NCI-H187 treated with DMSO at 0.1 percent for 48 hours (cell line): ENCODE measurements at places on chromosomes 2 and 18.

DNA sequence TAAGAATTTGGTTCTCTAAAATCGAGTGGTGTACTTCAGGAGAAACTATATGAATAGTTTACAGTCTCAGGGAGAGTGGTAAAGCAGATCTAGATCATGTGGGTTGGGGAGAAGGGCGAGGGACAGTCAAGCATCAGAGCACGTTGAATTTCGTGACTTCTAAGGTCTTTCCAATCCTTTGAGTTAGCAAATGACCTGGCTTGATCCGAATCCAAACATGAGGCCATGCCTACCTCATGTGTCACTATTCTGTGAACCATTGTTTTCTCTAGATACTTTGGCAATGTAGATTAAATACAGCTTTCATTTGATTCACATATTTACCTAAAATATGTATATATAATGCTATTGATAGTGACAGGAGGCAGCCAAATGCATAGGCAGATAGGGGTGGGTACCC is 674.9 kb downstream of the NYAP2 start:
- no peak for DNase-seq

DNA sequence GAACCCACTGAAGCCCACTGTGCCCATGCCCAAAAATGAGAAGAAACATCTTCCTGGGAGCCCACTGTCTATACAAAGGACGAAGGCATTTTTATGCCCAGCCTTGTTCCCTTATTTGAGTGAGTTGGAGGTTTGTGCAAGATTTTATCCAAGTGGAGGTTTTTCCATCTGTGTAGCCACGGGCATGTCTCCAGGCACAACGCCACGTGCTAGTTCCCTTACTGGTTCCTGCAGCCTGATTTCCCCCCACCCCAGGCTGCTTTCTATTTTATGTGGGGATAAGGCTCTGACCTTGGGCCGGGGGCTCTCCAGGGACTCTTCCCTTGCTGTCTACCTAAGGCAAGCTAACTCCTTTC is 22.2 kb upstream of the TXNL4A start:
- DNase-seq = no peak

GRCh38 chr2:181891966-181892798 is 652 bp downstream of the ITPRID2 start:
- DNase-seq = no peak

DNA sequence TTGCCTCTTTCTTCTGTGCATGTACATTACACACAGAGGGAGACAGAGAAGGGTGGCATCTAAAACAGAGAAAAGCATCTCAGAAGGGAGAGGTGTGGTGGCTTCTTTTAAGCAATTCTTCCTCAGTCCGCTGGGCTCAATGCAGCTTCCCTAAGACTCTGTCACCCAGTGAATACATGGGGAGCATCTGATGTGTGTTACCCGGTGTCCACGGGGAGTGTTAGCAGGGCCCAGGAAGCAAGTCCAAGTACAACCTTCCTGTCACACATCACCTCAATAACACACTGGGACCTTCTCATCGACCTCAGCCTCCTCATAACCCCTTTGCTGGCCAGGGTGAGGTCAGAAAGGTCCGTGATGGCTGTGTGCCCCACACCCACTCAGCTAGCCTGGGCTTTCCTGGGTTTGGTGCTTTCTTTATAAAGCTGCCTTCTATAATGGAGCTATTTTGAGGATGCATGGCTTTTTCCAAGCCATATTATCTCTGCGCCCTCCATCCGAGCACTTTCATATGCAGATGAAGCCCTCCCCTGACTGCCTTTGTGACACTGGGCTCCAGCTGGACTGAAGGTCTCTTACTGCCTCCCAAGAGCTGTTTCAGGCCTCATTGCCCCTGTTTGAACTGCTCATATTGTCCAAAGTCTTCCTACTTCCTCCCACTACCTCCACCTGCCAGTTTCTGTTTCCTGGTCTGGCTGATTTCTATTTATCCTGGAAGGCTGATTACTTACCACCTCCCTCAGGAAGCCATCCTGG is 21.4 kb downstream of the TNFRSF11A start:
- no peak for DNase-seq

DNA sequence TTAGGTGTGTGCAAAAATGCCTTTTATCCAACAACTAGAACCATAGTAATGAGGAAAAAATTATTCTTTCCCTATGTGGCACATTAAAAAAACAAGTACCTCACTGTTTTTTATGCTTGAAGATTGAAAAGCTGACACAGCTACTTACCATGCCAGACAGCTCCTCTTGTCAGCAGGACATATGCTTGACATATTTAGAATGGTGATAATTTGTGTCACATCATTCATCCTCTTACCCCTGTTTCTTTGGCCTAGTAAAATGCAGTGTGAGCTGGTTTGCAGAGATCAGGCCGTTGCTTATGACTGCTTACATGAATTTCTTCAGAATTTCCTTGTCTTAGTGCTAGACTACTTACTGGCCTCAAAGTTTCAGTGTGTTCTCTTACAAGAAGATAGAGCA is 869.9 kb downstream of the LRP1B start:
- no peak for DNase-seq

GRCh38 chr2:100395532-100396350 is 21.7 kb downstream of the CHST10 start:
- no peak for DNase-seq

DNA sequence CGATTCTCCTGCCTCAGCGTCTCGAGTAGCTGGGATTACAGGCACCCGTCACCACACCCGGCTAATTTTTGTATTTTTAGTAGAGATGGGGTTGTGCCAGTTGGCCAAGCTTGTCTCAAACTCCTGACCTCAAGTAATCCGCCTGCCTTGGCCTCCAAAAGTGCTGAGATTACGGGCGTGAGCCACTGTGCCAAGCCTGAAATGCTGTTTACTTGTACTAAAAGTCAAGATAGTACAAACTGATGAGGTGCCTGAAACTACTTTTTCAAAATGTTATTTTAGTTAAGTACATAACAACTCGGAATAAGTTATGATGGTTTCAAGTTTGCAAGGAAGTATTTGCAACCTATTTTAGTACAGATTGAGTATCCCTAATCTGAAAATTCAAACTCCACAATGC is 85.7 kb downstream of the CEP192 start:
- DNase-seq = no peak

DNA sequence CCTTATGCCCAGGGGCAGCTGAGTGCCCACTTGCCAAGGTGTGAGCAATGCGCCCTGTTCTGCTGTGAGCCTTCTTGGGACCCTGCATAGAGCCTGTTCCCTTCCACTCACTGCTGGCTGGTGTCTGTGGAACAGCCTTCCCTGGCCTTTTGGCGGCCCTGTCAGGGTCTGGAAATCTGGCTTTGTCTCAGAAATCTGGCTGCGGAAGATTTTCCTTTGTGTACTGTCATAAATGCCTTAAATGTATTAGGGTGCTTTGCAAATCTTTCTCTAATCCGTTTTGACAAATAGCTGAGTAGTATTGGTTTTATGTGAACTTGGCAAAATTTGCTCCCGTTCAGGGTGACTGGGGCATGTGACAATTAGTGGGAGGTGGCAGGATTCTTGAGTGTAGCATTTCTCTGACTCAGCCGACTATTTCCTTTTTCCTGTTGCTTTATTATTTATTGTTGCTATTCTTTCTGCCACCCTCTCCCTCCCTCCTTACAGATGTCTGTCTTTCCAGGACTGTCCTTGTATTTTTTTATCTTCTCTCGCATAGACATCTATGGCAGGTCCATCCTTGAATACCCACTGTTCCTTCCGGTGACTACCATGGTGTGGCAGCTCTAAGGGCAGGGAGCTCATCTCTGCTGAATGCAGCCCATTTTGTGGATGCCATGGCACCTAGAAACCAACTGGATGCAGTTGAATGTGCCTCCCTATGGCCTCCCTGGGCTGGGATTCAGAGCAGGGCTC is 41.8 kb downstream of the LDLRAD4 start:
- no peak for DNase-seq

GRCh38 chr2:158009399-158009798 is 92.3 kb upstream of the UPP2 start:
- DNase-seq = no peak

DNA sequence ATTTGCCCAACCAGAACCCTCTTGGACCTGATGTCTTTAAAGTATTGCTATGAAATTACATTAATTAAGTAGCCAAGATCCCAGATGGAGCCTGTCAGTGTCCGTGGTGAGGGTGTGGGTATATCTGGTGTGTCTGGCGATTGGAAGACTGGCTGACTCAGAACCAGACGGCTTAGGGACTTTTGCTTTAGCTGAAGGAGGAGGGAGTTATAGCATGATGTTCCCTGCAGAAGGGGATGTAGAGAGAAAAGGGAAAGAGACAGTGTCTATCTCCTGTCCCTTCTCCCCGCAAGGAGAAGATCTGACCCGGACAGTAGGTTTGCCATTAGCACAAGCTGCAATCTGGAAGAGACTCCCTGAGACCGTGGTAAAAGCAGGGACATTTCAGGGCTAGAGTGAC is 60.6 kb downstream of the POU3F3 start:
- no peak for DNase-seq

DNA sequence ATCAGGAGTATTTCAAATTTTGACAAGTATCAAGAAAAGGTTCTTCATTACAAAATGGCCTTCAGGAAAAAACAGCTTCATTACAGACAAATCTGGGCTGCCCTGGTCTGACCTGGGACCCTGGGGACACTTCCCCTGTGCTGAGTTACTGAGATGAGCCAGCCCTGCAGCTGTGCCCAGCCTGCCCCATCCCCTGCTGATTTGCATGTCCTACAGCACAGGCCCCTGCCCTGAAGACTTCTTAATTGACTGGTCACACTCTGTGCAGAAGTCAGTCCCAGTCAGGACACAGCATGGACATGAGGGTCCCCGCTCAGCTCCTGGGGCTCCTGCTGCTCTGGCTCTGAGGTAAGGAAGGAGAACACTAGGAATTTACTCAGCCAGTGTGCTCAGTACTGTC is 235.1 kb downstream of the ANKRD36B start:
- no peak for DNase-seq

DNA sequence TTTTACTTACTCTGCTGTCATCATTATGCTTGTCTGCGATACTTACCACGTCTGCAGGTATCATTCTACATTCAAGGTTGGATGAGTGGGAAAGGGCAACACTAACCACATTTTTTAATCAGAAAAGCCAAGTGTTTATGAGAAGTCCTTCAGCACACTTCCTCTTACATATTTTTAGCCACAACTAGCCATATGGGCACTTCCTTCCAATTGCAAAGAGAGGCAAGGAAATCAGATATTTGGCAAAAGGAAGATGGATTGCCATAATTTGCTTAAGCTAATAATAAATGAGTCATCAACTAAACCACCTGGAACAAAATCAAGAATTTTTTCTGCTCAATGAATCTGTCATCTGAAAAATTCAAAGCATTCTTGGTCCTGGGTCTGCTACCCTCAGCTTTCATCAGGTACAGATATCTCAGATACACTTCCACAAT is 16.7 kb upstream of the MRO start:
- peak; percentile 9 for DNase-seq

GRCh38 chr2:216646116-216646515 is 12.9 kb downstream of the IGFBP2 start:
- no peak for DNase-seq

DNA sequence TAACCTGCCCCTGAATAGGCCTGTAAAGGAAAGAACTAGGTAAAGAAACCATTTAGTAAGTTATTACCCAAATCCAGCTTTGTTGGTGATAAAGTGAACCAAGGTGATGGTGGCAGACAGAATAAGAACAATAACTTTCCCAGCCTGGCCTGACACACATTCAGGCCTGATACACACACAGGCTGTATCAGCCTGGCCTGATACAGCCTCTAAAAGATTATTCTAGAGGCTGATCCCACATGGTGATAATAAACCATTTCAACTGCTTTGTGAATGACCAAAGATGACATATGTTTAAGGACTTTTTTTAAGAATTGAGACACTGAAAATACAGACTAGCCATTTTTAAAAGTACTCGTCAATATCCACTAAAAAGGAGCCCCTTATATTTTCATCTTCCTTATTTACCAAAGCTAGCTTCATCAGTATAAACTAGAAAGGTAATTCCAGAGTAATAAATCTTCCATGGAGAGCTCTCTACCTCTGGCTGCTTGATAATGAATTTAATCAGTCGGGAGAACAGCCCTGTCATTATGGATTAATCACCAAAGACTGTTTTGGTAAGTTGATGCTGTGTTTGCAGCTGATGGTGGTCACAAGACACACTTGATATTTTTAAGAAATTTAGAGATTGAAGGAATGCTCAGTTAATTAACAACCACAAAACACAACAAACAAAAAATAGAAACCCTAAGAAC is 77.2 kb downstream of the SLC8A1 start:
- DNase-seq = no peak

GRCh38 chr2:28644760-28645159 is 106.9 kb upstream of the PPP1CB start:
- no peak for DNase-seq

- no peak for DNase-seq
Observed at GRCh38 chr2:85421260-85422071, 3.0 kb downstream of the SH2D6 start.

DNA sequence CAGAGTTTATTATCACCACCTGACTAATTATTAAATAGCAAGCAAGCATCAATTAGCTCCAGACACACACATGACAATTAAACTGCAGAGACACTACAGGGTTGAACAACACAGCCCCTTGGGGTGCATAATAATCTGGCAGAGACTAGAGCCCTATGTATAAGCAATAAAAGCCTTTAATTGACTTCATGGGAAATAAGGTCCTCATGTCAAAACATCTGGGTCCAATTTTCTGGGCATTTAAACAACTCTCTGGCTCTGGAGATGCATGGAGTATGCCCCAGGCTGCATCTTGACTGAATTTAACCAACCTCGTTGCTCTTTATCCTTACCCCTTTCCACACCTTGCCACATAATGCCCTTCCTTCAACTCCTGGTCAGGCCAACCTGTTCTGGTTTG is 270.7 kb upstream of the THUMPD2 start:
- DNase-seq = no peak

DNA sequence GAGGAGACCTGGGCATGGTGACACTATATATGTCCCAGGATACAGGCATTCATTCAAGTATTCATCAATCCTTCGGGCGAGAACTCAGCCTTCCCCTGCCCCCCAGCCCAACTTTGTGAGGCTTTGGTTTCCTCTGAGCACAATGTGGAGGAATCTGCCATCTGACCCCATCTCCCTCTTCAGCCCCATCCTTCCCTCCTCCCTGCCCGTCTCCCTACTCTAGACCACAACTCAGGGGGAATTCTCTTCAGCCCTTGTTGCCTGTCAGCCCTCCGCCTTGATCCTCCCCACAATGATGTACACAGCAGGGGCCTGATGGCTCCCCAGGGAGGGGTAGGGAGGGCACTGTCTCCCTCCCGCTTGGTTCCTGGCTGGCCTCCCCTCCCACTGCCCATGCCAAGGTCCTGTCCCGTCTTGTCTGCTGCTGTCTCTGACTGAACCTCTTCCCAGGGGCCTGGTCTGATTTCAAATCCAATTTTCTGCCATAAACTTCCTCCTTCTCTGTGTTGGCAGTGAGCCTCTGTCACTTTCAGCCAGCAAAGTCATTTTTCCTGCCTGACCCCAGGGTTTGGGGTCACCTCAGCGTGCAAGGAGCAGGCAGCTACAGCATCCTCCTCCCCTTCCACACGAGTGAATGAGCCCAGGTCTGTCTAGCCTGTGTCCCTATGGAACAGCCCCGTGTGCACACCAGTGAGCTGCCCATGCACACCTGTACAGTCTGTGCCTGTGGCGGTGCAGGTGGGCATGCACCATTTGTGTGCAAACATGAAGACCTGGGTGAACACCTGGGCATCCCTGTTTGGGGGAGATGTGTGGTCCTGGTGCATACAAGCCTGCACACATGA is 197.3 kb downstream of the CELF4 start:
- no peak for DNase-seq
